Stimulated activated CD4-positive, alpha-beta T cell treated with anti-CD3 and anti-CD28 coated beads, Interleukin-15, amount 100 ng/mL, for 1 hour (primary cell): ENCODE measurements at places on chromosomes 2 and 18.

- no peak for DNase-seq
These were observed 10.6 kb downstream of the PTPRM start for GRCh38 chr18:7577706-7578105.

DNA sequence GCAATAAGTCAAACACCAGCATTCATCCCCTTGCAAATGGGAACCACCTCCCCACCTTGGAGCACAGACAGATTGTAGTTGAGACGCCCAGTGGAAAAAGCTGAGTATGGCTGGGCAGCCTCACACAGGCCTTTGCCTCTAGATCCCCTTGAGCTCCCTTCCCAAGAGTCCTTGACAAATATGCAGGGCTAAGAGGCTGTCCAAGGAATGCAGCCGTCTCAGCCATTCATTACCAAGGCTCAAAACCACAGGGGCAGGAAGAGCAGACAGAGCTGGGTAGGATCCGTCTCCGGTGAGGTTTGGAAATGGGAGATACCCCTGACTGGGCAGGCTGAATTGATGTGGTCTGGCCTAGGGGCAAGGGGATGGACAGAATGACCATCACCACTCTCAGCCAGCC lies 557.1 kb downstream of the TNS1 start:
- no peak for DNase-seq

DNA sequence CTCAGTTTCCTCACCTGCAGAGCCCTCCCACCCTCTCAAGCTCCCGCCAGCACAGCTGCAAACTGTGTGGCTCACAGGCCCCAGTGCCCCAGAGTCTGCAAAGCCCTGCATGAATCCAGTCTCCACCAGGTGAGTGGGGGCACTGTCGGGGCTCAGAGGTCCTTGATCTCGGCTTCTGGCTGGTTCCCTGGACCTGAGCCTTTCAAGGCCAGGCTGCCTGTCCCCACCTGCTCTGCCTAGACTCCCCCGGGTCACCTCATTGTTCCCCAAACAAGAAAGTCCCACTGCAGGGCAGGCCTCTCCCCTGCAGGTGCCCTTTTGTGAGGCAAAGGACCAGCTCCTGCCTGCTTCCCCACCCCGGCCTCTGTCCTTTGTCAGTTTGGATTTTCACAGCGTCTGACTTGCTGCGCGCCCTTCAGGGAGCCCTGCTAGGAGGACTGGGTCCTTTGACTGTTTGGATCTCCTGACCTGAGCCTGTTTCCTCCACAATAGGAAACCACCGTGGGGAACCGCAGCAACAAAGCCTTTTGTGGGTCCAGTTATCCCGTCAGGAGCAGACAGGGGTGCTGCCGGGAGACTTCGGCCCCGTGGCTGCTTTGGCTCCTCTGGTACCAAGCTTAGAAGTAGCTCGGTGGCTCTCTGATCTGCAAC lies 200.5 kb upstream of the HDAC4 start:
- no peak for DNase-seq

- DNase-seq = no peak
These were observed 1120.8 kb upstream of the TMEFF2 start for GRCh38 chr2:193315428-193316091.

DNA sequence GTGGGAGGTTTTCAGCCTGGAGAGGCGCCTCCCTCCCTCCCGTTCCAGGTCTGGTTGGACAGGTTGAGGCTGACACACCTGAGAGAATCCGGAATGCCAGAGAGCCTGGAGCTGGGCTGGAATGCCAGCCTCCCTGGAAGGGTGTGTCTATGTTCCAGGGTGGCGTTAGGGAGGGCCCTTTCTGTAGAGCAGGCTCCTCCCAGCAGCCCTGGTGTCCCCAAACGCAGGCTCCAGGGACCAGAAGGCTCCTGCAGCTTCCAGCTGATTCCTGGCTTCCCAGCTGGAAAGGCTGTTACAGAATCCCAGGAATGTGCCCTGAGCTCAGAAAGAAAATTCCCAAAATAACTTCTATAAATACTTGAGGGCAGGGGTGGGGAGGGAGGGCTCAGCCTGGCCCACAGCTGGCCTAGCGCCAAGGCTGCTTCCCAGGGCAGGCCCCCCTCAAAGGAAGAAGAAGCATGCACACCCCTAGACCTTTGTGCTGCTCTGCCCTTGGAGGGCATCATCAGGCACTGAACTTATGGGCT lies 85.4 kb downstream of the STPG4 start:
- no peak for DNase-seq

DNA sequence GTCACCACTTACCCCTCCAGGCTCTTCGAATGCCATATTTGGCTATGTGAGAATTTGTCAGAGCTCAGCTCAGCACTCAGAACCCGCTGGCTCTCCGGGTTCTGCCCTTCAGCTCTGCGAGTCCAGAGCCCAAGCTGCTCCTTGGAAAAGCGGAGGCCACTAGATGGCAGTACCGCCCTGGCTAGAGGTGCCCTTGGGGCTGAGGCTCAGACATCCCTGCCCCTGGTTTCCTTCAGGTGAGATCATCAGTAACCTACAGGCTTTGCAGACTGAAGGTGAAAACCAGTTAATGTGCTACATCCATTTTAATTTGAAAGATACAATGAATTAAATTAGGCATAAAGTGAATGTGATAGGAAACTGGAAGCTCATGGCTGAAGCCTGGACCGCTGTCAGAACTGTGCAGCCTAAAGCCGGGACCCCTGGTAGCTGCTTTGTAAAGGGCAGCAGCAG lies 285.6 kb downstream of the AGAP1 start:
- no peak for DNase-seq

GRCh38 chr18:43389163-43389562 lies 111.9 kb upstream of the SYT4 start:
- DNase-seq = no peak

DNA sequence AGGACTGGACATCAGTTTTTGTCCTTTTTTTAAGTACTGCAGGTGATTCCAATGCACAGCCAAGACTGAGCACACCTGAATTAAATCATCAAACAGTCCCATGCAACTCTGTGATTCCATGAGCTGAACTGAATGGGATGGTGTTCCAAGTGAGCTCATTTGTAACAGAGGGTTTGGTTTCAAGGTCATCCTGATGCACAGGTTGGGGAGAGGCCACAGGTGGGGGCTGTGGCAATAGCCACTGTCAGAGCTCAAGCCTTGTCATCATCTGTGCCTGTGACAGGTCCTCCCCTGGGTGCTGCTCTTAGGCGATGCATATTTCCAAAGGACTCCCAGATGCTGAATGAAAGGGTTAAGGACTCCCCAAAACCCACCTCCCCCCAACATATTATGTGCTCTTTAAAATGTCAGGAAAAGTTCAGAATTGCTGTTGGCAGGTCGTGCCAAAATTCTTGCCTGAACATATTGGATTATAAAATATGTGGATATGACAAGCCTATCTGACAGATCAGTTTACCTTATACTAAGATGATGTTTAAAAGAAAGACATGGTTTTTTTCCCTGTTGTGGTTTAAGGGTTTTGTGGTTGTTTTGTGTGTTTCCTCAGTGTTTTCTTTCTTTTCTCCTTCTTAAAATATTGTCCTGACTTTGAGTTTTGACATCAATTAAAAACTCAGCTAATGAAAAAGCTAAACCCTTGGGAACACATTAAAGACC lies 263.5 kb upstream of the SIX2 start:
- DNase-seq = no peak

GRCh38 chr2:18625563-18625962 lies 36.2 kb upstream of the NT5C1B start:
- DNase-seq = no peak

DNA sequence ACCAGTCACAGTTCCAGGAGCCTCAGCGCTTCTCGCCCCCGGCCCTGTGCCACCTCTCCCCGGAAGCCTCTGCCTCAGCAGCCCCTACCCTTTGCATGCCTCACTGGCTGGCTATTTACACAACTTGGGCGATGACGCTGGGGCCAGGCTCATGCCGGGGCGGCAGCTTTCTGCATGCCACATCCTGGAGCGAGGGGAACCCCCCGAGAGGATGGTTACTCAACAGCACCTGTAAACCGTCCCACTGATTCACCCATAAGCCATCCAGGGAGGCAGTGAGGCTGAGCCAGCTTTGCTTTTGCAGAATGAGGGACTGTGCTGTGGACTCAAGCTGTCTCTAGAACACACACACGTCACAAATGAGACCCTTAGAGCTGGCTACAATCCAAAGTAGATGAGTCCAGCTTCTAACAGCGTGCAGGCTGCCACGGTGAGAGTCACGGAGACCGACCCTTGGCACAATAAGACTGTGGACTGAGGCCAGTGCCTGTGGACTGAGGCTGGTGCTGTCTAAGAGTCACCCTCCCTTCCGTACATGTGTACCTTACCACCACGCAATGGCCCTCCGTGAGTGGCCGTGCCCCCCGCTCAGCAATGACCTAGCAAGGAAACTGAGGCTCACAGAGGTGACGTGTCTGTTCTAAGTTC lies 45.6 kb upstream of the ODC1 start:
- DNase-seq = peak; percentile 50

GRCh38 chr2:7852546-7852945 lies 829.3 kb upstream of the ID2 start:
- no peak for DNase-seq

- DNase-seq = no peak
These were observed 234.4 kb downstream of the SOCS6 start for GRCh38 chr18:70523035-70523791.

DNA sequence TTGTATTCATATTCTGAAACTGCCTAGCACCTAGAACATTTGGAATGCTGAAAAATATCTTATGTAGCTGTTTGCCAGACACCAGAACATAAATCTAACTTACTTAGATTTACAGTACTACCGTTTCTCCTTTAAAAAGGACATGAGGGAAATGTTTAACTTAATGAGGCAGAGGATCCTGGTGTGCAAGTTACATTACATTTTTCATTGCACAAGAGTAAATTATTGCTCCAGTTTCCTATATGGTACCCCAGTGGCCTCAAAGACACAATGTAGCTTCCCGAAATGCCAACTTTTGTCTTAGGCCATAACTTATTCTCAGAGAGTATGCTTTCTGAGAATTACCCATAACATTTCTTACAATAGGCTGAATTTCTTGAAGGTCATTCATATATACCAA lies 105.5 kb upstream of the DTNA start:
- DNase-seq = no peak

GRCh38 chr2:69717861-69718273 lies 24.1 kb upstream of the ANXA4 start:
- DNase-seq = no peak

DNA sequence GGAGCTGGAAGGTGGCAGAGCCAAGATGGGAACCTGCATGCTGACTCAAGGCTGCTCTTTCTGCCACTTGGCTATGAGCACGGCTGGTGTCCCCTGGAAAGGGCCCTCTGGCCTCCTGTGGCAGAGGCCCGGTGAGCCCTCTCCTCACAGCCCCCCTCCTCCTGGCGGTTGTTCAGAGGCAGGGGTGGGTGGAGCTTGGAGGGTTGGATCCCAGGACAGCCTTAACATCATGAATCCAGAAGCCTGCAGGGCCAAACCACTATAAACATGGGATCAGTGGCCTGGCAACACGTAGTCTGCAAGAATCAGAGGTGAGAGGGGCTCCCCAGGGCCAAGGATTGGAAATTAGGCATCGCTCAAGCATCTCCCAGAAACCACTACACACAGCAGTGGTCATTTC lies 48.5 kb upstream of the LOXHD1 start:
- DNase-seq = no peak

DNA sequence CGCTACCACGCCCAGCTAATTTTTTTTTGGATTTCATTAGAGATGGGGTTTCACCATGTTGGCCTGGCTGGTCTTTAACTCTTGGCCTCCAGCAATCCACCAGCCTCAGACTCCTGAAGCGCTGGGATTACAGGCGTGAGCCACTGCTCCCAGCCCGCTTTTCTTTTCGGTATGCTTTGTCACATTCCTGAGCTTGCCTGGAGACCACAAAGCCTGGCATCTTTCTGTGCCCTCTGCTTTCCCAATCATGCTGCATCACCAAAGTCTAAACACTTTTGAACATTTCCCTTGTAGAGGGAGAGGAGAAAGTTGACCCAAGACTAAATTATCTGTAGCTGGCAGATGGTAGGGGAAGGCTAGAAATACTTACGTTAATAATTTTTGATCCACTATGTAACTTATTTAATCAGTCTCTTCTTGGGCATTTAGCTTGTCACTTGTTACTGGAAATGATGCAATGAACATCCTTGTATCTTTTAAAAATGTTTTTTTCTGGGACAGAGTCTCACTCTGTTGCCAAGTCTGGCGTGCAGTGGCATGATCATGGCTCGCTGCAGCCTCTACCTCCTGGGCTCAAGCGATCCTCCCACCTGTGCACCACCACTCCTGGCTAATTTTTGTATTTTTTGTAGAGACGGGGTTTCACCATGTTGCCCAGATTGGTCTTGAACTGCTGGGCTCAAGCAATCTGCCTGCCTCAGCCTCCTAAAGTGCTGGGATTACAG lies 2.7 kb upstream of the NPC1 start:
- DNase-seq = no peak

DNA sequence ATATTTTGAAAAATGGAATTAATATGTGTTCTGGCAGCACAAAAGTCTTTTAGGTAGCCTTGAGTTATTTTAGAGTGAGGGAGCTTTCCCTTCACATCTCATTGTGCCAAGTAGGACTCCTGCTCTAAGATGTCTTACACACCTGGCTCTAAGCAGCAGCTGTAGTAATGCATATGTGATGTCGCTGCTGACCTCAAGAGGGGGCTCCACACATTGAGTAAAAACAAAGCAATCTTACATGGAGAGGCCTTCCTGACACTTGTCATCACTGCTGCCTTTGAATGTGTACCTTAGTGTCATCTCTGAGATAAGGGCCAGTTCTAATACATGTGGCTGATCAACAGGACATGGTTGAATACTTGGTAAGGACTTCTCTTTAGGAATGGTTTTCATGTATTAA lies 75.8 kb downstream of the ACTR3 start:
- no peak for DNase-seq

- no peak for DNase-seq
These were observed 26.4 kb downstream of the CENPO start for GRCh38 chr2:24819442-24820174.

GRCh38 chr2:135952891-135953290 lies 32.5 kb downstream of the DARS1 start:
- no peak for DNase-seq

GRCh38 chr2:217801711-217802110 lies 201.1 kb downstream of the TNS1 start:
- DNase-seq = no peak

DNA sequence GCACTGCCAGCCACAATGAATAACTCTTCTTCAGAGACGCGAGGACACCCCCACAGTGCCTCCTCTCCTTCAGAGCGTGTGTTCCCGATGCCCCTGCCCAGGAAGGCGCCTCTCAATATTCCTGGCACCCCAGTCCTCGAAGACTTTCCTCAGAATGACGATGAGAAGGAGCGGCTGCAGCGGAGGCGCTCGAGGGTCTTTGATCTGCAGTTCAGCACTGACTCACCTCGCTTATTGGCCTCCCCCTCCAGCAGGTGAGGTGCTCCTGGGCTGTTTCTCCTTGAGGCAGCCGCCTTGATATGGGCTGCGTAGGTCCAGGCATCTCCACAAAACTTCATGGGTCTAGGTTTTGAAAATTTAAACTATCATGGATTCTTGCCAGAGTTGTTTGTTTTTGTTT lies 6.1 kb downstream of the NCAPH start:
- DNase-seq = no peak
